CD4-positive, alpha-beta T cell treated with Interleukin-2 at 100 ng/mL for 4 hours (primary cell): ENCODE measurements at places on chromosomes 1 and 21.

DNA sequence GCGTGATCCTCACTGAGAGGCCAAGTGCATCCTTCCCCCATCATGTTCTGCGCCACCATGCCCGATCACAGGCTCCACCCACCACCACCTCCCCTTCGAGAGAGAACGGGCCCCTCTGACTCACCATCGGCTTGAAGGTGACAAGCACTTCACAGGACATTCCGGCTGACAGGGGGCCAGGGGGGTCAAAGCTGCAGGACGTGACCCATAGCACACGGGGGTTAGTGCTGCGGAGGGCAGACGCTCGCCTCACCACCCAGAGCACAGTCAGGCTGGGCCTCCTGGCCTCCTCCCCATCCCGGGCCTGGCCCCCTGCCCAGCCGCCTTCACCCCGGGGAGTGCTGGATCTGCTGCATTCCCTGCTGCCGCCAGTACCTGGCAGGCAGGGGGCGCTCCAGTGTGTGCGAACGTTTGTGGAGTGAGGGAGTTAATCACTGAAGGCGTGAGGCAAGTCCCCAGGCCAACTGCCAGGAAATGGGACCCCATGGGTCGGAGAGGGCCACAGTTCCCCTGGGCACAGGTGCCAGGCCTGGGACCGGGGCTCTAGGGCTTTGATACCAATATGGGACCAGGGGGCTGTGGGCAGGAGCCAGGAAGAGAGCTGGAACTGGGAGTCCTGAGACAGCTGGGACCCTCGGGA, 40.9 kb upstream of the TMEM52 start:
- peak; percentile 50 for DNase-seq

DNA sequence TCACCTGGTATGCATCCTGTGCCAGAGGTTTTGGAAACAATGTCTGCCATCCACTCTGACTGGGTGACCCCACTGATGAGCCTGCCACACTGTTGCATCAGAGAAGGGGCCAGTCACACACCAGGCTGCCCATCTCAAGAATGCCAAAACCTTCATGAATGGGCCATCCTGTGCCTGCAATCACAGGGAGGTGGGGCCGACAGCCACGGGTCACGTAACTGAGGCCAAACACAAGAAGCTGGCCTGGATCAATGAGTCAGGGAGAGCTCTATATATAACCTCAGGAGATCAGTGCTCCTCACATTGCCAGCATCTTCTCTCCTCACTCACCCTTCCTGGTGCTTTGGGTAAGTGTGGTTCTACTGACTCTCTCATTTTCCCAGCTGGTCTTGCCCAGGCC, at the start of gene LORICRIN:
LORICRIN (plus strand) TSS at position 301 of the 400 bp plus-strand sequence. CDS start 1,263 bp downstream, outside the sequence.
- no peak for DNase-seq

- no peak for DNase-seq
Measured at GRCh38 chr1:64327119-64327518, 123.7 kb downstream of the UBE2U start.

DNA sequence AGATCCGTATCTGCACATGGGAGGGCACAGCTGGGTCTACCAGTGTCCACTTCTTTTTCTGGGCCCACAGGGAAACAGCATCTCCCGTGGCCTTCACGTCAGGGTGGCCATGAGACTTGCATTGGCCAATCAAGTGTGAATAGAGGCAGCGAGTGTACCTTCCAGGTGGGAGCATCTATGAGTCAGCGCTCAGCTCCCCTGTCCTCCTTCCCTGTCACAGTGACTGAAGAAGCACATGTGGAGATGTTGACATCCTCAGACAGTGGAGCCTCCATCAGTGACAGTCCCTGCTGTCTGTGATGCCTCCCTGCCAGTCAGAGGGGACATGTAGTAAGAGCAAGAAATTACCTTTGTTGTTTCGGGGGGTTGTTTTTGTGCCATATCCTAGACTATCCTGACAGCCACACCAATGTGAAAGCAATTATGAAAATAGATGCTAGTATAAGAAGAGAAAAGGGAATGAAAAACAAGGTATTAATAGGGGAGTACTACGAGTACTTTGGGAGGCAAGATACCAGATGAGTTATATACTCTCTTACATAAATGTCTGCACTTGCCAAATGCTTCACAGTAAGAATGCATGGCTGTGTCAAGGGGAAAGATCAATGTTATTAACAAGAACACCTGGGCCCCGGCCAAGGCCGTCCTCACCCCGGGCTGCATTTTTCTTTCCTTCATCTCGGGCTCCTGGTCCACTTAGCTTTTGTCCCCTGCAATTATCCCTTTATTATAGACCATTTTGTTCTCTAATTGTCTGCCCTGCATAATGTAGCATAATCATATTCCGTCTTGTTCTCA, 86.0 kb downstream of the MATN1 start:
- DNase-seq: no peak

DNA sequence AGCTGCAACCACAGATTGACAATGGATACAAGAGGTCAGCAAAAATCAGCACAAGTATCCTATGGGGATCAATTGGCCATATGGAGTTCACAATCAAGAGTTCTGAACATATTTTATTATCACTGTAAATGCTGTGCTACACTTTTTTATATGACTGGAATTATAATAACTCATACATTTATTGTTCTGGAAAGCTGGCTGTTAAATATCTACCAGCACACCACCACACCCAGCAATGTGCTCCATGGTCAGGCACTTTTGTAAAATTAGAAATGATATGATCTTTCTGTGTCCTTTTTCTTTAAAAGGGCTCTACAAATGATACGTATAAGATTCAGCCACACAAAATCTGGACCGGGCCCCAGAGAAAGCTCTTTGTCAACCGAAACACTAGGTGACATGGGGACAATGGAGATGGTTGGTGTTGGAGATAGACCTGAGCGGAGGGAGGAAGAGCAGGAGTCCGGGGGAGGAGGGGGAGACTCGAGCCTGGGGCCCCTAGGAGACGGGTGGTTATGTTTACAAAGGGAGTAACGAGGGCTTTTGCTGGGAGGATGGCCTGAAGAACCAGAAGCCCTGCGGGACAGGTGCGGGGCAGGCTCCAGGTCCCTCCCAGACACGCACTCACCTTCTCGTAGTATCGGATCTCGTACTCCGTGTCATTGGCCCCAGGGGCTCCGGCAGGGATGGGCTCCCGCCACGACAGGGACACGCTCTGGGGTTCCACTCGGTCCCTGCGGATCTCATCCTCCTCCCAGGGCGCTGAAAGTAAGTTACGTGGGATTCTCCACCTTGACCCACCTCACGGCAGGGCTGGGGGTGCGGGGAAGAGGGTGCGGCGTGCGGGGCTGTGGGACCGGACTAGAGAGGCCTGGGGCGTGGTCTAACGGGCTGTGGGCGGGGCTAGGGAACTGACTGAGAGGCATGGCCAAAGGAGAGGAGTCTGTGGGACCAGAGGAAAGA, 30.0 kb downstream of the EPHA10 start:
- DNase-seq: no peak

GRCh38 chr1:17191990-17192242, 13.0 kb upstream of the PADI1 start:
- DNase-seq: no peak

GRCh38 chr1:56417646-56418045, 161.7 kb downstream of the PLPP3 start:
- DNase-seq: no peak

- DNase-seq: no peak
Measured at GRCh38 chr1:162301696-162302095, 75.0 kb downstream of the SPATA46 start.

DNA sequence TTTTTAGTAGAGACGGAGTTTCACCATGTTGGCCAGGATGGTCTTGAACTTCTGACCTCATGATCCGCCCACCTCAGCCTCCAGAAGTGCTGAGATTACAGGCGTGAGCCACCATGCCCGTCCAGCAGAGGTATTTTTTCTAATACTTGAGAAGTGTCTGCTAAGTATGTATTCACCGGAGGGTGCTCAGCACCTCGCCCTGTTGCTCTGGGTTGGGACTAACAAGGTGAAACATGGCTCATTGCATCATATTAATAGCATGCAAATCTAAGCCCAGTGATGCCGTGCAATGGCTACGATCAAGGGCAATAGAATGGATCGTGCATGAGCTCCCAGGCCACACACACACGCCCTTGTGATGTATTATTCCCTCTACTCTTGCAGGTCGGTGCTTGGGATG, 68.7 kb downstream of the PDE9A start:
- no peak for DNase-seq

DNA sequence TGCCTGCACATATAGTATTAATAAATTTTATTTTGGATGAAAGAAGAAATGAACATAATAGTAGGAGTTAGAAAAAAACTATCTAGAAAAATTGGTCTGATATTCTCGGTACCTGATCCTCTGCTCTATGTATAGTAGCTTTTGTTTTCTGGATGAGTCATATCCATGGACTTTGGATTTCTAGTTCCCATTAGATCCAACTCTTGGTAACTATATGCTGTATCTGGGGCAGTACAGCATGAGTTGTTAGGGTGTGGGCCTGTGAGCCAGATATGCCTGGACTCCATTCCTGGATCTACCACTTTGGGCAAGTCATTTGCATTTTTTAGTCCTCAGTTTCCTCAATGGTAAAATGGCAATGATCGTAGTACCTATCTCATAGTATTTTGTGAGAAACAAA, 372.2 kb upstream of the PKN2 start:
- DNase-seq: no peak

- no peak for DNase-seq
Measured at GRCh38 chr1:213067352-213067751, 16.3 kb downstream of the RPS6KC1 start.

DNA sequence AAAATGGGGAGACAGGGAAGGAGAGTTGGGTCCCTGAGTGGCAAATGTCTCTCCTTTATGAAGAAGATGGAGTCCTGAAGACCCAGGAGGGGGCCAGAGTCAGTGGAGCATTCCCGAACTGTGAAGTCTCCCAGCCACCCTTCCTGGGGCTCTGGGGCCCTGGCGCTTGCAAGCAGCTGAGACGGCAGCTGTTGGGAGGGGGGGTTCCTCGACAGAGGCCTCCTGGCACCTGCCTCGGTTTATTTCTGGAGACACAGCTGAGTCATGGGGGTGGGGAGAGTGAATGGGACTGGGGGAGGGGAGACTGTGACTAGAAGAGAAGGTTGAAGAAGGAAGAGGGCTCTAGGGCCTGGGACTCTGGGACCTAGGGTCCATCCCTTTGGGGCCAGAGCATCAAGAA, 14.0 kb downstream of the NES start:
- DNase-seq: no peak

DNA sequence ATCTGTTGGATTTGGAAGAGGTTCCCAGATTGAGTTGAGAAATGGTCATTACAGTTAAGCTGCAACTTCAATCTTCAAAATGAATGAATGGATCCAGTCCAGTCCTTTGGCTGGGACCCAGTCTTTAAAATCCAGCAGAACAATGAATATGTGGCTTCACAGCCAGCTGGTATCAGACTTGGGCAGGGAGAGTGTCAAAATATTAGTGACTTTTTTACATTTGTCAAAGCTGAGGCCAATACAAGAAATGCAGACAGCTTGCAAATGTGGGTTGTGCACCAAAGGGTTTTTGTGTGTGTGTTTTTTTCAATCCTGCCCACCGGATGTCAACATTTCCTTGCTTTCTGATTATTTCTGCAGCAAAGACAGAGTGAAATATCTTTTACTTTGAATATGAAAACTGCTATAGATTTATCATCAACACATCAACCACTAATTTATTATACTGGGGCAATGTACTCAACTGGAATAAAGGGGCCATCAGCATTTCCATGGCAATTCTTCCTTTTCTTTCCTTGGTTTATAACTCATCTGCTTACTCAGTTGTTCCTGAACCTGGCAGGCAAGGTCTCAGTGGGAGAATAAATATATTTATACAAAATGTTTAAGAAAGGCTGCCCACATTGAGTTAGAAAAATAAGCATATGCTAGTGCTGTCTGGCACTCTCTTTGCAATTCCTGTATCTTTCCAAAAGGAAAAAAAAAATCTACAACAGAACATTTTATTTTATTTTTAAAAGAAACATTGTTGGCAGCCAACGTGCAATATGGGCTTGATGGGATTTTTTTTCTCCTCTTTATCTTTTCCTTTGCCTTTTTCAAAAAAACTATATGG, 491.6 kb upstream of the C1orf87 start:
- DNase-seq: no peak

DNA sequence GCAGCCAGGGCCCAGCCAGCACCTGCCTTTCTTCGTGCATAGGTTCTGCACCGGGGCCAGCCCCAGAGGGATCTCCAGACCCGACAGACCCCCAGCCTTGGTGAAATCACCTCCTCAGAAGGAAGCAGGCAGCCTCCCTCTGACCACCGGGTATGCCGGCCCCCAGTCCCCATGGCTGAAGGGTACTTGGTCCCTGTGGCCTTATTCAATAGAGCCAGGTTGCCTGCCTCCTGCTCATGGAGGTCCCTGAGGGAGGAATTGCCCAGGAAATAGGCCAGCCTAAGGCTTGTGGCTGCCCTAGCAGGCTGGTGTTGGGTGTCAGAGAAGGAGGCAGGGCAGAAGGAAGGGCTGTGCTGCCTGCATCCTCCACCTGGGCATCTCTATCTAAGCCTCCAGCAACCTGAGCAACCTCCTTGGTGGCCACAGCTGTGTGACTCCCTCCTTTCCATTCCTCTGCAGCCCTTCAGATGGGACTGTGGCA, 338.2 kb upstream of the VAMP3 start:
- no peak for DNase-seq

GRCh38 chr21:29477941-29478340, 179.2 kb downstream of the BACH1 start:
- no peak for DNase-seq

DNA sequence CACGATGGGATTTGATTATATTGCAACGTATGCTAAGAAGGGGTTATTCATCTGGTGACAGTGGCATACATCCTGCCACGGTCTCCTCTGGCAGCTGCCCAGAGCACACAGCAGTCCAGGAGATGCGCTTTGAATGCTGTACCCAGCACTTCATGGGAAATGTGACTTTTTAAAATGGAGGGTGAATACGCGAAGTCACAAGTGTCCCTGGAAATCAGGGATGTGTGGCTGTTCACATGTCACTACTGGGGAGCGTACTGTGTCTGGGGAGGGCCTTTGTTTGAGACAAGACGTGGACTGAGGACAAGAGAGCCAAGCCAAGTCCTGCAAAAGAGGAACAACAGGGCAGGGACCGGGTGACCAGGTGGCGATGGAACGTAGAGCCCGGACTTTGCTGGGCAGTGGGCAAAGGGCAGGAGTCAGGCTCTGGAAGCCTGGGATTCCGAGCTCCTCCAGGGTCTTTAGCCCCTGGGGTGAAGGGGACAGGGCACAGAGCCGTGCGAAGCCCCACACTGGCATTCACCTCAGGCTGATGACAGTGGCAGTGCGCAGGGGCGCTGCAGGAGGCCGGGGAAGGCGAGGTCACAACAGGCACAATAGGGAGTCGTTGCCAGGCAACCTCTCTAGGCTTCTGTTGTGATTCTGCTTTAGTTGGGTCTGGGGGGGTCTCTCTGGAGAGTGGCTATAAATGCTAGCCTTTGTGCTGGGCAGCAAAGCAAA, 11.4 kb upstream of the ZBTB21 start:
- DNase-seq: no peak

DNA sequence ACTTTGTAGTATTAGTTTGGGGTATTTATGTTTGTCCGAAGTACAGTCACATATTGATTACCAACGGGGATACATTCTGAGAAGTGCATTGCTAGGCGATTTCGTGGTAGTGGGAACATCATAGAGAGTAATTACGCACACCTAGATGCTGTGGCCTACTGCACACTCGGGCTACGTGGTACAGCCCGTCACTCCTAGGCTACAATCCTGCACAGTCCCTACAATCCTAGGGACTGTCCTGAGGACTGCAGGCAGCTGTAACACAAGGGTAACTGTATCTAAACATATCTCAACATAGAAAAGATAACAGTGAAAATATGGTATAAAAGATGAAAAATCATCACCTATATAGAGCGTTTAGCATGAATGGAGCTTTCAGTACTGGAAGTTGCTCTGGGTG, 18.6 kb downstream of the EXOC8 start:
- DNase-seq: no peak
